Fibroblast of skin of abdomen (primary cell): ENCODE measurements at places on chromosomes 3 and 15.

DNA sequence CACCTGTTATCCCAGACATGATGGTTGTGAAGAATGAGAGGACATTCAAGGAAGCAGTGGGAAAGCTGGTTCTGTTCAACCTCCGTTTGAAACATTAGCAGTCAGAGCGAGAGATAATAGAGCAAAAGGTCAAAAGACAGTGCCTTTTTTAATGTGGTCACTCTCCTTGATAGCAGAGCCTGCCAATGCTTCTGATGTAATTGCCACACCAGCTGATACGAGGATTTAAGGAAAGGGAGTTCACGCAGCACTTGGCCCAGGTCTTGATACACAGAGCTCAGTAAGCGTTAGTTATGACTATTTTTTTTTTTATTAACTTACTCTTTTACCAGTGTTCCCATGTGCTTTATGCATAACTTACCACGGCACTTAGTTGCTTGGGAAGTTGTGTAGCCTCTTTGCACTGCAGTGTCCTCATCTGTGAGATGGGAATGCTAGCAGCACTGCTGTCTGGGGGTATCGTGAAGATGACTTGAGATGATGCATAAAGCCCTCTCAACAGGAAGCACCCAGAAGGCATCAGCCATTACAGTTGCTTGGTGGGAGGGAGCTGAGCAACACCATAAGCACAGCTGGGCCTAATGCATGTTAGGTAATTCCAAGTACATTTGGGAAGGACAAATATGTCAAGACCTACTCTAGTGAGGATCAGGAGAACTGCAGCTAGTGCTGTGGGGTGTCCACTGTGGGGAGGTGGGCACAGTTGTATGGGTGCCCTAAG lies 123.3 kb upstream of the RASGRP1 start:
- no peak for DNase-seq

DNA sequence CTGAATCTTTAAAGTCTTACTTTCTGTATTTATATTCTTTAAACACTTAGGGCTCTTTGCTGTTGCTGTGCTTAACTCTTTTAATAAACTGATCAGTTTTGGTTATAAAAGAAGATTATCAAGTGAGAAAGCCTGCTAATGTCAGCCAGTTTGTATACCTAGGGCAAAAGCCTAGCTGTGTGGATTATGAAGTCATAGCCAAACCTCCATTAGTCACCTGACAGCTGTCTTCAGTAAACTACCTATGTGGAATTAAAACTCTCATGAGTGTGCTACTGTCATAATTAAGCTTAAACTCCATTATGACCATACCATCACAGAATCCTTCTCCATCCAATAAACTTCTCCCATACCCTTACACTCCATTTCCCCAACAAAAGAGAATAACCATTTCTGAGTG lies 762.7 kb downstream of the NTRK3 start:
- no peak for DNase-seq

GRCh38 chr15:55891196-55891595 lies 102.2 kb downstream of the NEDD4 start:
- DNase-seq: no peak

DNA sequence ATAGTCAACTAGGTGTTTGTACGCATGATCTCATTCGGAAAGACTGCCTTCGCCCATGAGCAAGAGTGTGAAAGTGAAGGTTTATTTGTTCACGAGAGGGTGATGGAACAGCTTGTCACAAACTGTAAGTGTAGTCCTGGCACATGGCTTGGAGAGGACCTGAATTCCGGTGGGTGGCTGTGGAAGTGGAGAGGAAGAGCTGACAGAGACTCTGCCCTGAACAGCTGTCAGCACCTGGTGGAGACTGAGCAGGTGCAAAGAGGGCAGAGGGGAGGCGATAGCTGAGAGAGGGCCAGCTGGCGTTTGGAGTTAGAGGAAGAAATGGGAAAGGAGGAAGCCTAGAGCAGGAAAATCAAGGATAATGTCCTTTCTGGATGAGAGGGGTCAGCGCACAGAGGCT lies 155.7 kb downstream of the EEFSEC start:
- DNase-seq: no peak

GRCh38 chr3:82145742-82146141 lies 384.3 kb upstream of the GBE1 start:
- no peak for DNase-seq

- no peak for DNase-seq
Observed at GRCh38 chr15:91209726-91210125, 109.7 kb downstream of the SV2B start.

DNA sequence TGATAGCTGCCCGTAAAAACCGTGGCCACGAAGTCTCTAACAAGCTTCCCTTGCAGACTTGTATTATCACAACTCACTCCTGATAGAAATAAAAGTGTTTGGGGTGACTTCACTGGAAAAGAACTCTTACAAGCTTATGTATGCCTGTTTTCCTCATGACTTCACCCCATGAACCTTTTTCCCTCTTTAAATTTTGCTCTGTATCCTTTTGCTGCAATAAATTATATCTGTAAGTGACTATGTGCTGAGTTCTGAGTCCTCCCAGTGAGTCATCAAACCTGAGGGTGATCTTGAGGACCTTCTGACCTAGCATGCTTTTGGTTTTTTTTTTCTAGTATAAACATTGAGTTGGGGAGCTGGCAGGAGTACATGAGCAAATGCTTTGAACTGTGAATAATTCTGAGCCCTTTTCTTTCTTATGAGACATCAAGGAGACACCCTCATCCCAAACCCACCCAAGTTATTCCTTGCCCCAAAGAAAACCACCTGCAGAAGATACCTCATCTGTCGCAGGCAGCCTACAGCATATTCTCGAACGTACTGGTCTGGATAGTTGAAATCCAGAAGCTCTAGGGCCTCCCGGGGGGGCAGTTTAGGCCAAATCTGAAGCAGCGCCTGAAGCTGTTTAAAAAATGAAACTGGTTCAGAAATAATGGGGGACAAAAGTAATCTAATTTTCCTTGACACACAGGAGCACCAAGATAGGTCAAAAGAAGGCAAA lies 85.9 kb downstream of the FAIM start:
- peak; percentile 96 for DNase-seq

DNA sequence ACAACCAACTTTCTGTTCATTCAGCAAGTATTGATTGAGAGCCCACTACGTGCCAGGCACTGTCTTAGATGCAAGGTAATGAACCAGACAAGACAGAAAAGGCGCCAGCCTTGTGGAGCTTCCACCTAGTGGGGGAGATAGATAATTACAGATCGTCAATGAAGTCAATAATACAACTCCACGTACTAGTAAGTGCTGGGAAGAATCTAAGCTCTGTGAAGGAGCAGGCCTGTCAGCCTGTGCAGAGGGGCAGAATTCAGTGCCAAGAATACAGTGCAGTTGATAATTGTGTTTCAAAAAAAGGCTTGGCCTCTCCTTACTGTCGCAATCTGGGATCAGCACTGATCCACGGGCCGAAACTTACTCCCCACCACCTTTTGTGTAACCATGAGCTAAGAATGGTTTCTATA lies 186.3 kb downstream of the FEZF2 start:
- DNase-seq: peak; percentile 13

GRCh38 chr15:75606711-75607699 lies 18.5 kb downstream of the SNUPN start:
- DNase-seq: peak; percentile 28

DNA sequence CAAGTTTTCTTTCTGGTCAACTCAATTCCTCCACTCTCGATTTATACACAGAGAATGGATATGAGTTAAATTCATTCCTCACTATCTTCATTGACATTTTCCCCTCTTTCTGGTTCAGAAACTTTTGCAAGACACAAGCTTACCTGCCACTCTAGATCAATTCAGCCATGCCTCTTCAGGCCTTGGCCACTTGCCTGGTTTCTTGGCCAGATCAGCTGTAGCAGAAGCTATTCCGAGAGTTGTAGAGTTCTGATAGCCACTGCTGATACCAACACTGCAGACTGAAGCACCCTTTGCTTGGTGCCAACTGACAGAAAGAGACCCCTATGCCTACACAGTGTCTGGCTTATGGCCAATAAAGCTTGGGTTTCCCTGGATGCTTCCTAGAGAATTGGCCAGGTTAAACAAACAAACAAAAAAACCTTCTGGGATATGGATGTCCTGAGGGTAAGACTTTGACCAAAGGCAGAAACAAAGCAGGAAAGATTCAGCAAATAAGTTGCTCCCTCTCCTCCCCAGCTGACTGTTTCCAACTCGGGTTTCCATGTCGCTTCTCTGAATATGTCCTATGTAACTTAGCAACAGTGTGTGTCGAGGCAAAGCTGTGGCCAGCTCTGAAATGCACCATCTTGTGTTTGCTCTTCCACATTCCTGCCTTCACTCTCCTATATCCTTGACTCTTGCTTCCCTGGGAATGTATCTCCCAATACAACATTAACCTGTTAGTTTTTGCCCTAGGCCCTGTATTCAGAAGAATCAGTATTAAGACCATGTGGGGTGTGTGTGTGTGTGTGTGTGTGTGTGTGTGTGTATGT lies 521.6 kb downstream of the EPHA3 start:
- no peak for DNase-seq

- DNase-seq: peak; percentile 27
Observed at GRCh38 chr15:58980351-58980939, 7.0 kb upstream of the RNF111 start.

DNA sequence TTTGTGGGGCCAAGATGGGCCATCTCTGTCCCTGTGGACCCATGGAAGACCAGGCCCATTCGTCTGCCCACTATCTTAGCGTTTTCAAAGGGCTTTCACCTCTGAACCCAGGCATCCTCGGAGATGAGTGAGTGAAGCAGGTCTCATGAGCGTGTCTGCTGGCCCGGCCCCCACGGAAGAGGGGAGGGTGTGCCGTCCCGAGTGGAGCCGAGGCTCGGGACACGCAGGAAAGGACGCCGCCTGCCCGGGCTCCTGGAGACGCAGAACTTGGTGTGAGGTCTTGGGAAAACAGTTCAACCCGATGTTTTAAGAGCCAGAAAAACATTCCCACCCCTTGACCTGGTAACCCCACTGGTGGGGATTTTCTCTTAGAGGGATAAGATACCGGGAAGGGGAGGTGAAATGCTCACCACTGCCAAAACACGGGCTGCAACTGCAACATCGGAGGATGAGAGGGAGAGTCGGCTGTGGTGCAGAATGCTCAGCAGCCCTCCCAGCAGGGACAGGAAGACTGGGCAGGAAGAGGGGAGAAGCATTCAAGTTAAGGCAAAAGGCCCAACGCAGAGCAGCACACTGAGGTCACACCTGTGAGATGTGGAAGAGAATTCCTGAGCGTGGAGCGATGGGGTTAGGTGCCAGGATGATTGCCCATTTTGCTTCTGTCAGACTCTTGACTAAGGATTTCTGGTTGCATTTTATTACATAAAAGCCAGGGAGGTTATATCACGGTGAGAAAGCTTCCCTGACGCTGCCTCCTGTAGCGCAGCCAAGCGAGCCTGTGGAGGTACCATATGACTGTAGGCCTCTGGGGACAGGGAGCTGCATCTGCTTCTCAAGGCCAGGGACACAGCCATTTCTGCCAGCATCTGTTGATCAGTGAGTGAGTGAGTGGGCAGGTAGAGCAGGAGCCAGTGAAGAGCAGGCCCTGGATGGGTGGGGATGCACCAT lies 14.1 kb upstream of the STAB1 start:
- DNase-seq: no peak

GRCh38 chr3:76866729-76867408 lies 173.0 kb upstream of the ROBO2 start:
- no peak for DNase-seq

DNA sequence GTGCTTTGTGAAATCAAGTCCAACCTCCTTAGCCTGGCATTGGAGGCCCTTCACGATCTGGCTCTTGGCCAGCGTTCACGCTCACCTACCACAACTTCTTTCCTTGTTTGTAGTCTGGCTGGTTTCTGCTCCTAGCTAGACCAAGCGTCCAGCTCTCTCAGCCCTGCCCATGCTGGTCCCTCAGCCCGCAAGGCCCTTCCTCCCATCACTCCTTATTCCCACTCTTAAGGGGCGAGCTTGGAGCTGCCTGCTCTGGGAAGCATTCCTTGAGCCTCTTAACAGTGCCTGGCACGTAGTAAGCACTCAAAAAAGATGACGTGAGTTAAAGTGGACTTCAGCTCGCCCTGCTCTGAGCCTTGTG lies 8.7 kb downstream of the SLC6A6 start:
- DNase-seq: no peak

GRCh38 chr15:93709708-93710107 lies 521.7 kb upstream of the MCTP2 start:
- DNase-seq: no peak

DNA sequence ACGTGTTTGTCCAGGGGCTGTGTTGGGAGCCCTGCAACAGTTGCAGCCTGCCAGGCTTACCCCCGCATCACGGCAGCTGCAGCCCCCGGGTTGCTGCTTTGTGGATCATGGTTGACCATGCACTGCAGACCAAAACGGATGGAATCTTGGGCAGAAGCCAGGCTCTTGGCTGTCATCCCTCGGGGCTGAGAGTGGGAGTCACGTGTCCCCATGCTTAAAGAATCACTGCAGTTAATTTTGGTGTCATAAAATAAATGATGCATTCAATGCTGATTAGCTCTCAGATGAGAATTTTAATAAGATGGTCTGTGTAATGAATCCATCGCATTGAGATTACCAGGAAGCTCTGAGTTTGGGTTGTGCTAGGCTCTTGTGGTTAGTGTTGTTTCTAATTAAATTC lies 115.6 kb downstream of the CHDH start:
- DNase-seq: peak; percentile 52

- peak; percentile 93 for DNase-seq
Observed at GRCh38 chr3:16084887-16085286, 89.6 kb upstream of the GALNT15 start.
